ENCODE measurements at places on chromosomes 3 and 15.

DNA sequence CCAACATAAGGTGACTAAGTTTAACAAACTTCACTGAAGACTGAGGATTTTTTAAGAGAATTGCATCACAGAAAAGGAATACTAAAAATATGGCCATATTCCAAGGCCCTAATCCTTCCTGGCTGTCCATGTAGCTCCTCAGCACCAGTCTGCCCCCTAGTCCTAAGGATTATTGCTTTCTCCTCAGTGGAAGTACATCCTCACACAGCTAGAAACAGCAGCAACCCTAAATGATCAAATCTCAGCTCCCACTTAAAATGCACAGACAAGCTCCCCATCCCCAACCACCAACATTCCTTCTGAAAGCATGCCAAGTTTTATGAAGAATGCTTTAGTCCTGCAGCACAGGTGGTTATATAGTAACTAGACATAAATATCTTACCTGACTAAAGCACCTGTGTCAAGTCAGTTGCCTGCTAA, 14.7 kb downstream of the ST3GAL6 start:
- no peak for DNase-seq

DNA sequence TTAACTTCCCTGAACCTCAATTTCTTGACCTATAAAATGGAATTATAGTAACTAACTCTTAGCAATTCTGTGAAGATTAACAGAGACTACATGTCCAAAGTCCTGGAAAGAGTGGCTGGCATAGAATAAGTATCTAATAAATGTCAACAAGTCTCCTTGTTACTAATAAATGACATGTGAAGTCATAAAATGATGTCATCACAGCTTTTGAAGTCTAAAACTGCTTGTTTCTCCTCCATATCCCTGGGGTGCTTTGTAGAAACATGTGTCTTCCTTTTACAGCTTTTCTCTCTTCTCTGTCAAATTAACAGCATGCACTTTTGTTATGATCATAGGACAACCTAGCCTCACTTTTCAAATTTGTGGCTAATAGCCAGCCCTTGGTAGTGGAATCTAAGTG, 510.2 kb downstream of the NTRK3 start:
- no peak for DNase-seq

- no peak for DNase-seq
Measured at GRCh38 chr15:65561934-65562333, 31.7 kb downstream of the HACD3 start.

DNA sequence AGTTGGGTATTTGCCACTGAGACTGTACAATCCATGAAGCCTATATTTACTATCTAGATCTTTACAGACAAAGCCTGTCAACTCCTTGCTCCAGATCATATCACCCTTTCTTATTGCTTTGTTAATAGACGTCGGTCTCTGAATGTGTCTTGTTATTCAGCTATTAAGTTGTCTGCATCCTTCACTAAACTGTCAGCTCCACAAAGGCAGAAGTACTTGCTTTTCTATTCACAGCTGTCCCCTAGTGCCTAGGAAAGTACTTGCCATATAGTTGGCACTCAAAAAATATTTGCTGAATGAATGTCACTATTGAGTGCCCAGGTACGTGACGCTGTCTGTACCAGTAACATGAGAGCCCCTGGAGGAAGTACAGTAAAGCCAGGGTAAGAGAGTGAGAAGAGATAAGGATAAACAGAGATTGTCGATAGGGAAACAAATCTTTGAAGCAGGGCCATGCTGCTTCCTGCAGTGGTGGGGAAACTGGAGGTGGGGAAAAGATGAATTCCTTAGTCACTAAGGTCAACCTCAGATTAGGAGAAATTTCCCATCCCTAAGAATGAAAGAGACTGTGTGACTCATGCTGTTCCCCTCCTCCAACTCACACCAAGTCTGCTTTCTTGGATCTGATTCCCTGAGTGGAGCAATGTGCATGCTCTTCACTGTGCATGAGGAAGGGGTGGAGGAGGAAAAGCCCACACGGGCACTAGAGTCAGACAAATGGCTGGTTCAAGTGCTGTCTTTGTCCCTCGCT, 36.3 kb downstream of the PRICKLE2 start:
- DNase-seq = no peak

DNA sequence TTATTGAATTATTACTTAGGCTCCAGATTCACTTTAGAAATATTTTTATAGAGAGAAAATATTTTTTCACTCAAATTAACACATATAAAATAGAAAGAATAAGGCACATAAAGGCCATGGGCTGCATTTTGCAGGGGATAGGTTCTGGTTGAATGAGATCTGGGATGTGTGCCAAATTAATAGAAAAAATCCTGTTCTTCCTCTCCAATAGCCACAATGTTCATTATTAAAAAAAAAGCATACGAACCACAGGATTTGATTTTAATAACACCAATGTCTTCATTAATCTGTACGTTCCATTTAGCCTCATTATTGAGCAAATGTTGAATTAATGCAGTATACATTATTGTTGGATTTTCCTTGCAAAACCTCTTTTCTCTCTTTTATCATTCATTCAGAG, 622.8 kb upstream of the AGTR1 start:
- DNase-seq = no peak

GRCh38 chr3:64437131-64437530, 211.9 kb upstream of the PRICKLE2 start:
- DNase-seq = no peak

DNA sequence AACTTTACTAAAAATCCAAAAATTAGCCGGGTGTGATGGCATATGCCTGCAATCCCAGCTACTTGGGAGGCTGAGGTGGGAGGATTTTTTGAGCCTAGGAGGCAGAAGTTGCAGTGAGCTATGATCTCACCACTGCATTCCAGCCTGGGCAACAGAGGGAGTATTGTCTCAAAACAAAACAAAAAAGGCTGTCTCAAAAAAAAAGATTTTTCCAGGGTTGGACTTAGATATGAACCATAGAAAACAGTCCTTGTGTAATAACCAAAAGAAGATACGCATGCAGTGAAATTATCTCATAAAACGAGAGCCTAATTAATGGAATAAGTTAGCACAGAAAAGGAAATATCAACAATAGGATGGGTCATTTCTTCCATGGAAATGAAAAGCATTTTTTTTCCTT, 320.4 kb upstream of the RASGRP1 start:
- no peak for DNase-seq

- DNase-seq = no peak
Measured at GRCh38 chr15:80885016-80885579, 104.5 kb downstream of the MESD start.

DNA sequence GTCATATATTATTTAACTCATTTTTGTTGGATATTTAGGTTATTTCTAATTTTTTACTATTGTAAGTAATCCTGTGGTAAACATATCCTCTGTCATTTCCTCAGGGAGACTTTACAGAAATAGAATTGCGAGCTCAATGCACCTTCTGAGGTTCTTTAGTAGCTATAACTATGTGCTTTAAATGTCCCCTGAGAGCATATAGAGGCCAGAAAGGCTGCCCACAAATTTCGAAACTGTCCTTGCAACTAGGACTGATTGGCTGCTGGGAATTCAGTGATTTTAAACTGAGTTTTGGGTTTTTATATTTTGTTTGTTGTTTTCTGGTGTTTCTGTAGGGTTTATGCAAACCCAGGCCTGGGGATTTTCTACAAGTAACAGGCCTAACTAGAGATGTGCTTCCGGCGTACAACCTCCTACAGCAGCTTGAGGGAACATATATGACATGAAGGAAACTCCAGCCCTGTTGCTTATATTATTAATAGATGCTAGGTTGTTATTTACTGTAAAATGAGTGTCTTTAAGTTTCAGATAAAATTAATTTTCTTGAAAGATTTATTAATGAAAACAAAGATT, 29.1 kb upstream of the P4HTM start:
- DNase-seq = no peak

- DNase-seq = no peak
Measured at GRCh38 chr3:112027826-112028225, 6.7 kb upstream of the TMPRSS7 start.

- DNase-seq = no peak
Measured at GRCh38 chr3:84692261-84692660, 266.5 kb upstream of the CADM2 start.

DNA sequence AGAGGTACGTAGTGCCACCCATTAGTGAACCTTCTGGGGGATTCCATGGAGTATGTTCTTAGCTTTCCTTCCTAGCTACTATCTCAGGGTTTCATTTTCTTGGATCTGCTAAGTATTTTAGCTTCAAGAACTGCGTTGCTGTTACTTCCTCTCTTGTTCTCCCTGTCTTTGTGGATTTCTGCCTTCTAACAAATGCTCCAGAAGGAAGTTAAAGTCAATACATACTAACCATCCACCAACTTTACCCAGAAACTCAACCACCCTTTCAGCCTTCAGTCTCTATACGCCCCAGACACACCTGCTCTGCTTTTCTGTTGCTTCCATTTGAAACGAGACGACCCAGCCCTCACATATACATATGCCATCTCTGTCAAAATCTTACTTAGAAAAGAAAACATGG, 2.4 kb upstream of the KLF13 start:
- DNase-seq = no peak

DNA sequence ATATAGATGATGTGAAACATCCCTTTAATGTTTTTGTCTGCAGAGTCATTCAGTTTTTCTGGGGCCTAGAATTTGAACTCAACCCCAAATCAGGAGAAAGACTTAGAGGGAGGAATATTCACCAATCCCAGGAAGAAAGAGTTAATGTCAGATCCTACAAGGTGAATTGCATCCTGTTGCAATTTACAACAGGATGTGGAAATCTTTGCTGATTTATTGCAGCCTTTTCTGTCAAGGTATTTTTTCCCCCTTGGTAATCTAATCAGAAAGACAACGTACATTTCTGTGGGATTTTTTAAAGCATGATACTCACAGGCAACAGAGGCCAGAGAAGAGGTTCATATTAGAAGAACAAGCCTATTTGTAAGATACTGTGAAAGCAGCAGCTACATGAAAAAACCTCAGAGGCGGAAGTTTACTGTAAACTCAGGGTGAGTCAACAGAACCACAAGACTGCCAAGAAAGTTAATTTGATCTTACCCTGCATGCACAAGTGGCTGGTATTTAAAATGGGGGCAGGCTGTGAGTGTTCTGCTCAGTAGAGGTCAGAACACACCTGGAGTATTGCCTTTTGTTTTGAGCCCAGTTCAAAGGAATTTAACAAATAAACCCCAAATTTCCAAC, 531.9 kb downstream of the AGBL1 start:
- no peak for DNase-seq

GRCh38 chr3:188817935-188818269, 353.9 kb upstream of the TPRG1 start:
- no peak for DNase-seq

DNA sequence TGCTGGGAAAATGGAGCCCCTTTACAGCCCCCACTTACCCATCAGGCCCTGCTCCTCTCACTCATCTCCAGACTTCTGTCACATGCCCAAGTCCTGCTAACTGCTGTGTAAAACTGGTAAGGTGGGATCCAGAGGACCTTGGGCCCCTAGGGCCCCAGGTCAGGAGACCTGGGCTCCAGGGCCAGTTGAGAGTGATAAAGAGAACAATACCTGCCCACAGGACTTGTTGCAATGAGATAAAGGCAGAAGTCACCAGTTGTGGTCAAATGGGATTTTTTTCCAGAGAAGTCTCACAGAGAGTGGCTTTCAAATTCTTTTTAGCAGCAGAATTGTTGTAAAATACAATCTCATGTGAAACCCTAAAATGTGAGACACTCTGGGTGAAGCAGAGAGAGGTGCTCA, 753 bp downstream of the FURIN start:
- no peak for DNase-seq

DNA sequence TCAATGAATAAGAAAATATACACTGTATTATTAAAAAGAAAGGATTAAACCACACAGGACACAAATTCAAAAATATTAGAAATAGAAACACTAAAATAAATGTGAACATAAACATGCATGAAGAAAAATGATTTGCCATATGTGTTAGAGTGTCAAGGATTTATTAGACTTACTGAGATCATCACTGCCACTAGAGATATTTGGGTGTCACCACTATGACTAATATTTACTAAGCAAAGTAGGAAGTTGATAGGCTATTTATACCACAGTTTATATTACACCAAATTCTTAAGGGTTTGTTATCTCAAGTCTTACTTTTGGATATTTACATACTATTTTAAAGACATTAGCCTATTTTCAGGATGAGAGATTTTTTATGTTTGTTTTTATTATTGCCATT, 575.0 kb upstream of the SGO1 start:
- DNase-seq = no peak

DNA sequence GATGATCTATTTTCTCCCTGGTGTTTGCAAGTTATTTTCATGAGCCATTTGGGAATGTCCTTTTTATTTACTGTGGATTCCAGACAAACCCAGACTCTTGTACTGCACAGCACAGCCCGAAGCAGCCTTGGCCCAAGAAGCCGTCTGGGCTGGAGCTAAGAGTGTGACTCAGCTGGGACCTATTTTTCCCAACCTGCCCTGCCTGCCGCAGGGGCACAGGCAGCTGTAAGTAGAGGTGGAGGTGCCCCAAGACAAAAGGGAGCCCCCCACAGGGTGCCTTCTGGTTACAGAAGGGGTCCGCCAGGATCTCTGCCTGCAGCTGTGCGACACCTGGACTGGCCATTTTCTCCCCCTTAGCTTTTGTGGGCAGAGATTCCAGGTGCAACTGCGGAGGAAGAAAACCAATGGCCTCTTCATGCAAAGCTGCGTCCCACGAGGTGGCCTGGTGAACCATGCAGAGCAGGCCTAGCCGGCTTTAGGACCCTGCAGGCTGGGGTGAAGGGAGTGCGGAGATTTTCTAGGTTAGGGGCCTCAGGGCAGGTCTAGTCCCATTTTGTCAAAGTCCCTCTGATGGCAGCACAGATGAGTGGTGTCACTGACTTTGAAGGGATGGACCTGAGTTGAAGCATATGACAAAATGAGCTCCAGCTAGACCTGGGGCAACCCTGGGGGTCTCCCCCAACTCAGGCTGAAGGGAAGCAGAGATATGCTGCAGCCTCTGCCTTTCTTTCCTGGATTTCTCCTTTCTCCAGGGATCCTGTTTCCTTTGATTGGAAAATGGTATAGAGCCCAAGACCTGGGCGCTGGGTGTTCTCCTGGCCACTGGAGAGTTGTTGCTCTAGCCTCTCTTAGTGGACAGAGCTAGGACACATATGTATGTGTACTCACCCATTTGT, 131.2 kb downstream of the KLF13 start:
- DNase-seq = no peak

DNA sequence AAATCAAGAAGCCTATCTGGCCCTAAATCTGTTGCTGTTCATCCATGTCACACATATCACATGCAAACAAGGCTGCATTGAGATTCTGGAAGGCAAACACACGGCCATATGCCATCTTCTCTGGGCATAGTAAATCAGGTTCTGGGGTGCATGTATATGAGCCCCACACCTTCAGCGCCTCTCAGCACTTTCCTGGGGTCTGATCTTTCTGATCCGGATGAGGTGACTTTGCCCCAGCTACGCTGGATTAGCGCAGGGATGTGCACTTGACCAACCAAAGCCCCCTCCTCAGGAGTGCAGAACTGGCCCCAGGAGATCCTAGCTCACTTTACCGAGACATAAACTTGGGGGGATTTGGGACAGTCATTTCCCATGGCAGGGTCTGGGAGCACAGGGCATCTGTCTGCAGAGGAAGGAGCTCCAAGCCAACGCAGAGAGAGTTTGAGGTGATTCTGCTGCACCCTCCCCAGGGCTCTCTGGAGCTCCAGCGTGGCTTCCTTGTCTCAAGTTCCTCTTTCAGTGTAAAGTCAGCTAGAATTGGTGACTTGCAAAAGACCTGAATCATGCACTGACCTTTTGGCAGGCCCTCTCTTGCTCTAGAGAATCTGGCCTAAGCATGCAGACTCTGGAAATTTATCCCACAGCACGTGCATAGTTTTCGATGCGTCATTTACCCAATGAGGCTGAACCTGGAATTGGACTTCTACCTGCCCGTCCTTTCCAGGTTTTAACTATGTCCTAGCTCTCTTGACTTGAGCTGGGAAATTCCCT, 63.5 kb upstream of the KLF13 start:
- DNase-seq = peak; percentile 20
